ENCODE measurements at places on chromosomes 13 and 19.
A peak's percentile ranks its signal among the peaks of the same experiment; 100 is the strongest.

GRCh38 chr13:23321535-23322241 lies 111.8 kb downstream of the SACS start:
- no peak for DNase-seq

- DNase-seq, result peak; percentile 64
These were observed 27.3 kb downstream of the ZNF114 start for GRCh38 chr19:48296963-48297734.

GRCh38 chr19:48064509-48064908 lies 20.6 kb upstream of the CABP5 start:
- DNase-seq, result peak; percentile 29

DNA sequence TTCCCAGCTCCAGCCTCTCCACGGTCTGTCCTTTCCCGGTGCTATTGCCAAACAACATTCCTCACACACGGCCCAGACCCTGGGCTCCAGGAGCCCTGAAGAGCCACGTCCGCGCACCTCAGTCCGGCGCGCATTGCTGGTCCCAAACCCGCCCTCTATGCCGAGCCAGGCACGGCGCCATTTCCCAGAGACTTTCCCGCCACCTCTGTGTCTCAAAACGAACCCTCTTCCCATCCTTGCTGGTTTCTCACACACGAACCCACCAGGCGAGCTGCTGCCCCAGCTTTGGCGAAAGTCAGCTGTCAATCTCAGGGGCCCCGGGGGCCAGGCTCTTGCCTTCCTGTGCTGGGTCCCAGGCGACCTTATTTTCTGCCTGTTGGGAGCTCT lies 28.0 kb upstream of the F7 start:
- no peak for DNase-seq

DNA sequence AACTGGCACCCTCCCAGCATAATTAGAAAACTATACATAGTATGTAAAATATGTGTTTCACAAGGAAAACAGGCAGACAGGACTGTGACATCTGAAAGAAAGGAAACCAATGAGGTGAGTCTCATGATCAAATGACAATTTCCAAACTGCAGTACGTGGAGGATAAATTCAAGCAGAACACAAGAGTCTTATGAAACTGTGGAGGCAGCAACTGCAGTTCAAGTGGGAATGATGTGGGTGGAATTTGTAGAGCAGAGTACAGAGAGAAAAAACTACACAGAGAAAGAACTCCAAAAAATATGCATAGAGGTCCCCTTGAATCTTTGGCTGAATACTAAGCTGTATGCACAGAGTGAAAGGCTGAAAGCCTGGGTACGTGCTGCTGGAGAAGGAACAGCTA lies 9.7 kb downstream of the SIGLEC6 start:
- no peak for DNase-seq

DNA sequence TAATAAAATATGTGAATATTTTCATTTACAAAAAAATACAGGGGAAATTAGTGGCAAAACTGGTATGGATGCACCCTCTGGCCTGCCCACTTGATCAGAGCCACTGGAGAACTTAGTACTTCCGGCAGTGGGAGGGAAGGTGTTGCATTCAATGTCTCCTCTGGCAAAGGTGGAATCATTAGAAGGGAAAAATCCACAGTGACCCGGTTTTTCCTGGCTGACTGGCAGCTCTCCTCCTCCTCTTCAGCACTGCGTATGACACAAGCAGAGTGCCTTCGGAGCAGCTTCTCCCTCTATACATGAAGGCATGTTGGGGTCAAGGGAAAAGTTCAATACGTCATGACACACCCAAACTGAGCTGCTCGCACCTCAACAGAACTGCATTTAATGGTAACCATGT lies 102.0 kb upstream of the SLC15A1 start:
- no peak for DNase-seq

DNA sequence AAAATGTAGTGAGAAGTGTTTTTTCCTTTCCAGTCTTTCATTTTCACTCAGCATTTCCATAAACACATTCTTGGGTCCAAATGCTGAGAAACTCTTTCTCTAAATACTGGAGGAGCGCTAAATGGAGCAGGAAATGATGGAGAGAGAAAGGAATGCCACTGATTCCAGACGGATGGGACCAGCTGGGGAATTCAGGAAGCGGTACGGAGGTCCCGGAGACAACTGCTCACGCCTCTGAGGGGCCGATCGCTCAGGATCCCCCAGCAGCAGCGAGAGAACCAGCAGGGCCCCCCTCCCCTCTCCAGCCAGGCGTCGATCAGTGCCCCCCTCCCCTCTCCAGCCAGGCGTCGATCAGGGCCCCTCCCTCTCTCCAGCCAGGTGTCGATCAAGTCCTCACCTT lies 13.2 kb downstream of the RASA3 start:
- DNase-seq, result peak; percentile 94

GRCh38 chr19:16359074-16359473 lies 34.4 kb downstream of the KLF2 start:
- no peak for DNase-seq

GRCh38 chr19:38977445-38978325 lies 2.1 kb upstream of the FBXO17 start:
- DNase-seq, result no peak

DNA sequence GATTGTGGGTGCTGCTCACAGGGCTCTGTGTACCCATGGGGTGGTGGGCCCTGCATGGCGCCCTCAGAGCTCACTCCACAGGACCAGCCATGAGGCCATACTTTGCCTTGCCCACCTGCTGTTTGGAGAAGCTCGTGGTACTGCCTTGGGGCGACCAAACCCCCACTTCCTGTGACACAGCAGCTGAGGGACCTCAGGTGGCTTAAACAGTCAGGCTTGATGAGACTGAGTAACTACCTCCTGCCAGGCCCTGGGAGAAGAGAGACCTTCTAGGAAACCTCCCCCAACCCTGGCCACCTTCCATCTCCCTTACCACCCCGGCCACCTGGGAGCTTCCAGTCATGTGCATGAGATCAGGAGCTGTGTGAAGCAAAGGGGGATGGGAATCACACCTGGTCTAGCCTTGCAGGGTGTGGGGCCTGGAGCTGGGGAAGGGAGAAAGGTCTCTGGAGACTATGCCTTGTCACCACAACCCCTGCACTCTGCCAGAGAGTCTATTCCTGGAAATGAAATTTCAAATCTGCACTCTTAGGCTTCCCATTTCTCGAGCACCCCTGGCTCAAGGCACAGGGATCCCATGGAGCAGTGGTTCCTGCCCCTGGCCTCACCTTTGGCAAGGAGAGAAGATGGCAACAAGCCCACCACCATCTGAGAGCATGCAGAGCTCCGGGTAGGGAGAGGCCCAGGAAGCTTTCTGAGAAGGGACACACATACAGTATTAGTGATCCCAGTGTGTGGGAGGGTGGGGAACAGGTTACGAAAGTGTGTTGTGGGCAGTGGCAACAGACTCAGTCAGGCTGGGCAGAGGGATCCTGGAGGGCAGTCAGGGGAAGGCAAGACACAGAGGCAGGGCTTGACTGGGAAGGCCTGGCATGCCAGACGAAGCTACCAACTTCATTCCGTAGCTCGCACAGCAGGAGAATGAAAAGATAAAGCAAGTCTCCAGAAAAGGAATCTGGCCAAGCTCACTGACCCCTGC lies 125.0 kb downstream of the URI1 start:
- DNase-seq, result peak; percentile 11

GRCh38 chr19:55188625-55189024 lies 8.5 kb upstream of the SYT5 start:
- DNase-seq, result no peak

DNA sequence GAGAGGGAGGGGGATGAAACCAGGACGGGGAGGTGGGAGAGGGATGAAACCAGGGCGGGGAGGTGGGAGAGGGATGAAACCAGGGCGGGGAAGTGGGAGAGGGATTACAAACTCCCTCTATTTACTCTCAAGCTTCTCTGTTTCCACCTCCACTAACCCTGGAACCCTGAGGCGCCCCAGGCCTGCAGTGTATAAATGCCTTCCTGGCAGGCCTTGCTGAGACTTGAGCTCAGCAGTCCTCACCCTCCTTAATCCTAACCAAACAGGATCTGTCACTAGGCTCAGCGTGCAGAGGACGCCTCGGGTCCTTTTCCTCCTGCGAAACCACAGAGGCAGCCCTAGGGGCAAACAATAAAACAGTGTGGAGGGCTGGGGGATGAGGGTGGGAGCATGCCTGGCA lies 32.1 kb upstream of the OR1M1 start:
- DNase-seq, result peak; percentile 56

GRCh38 chr13:108306860-108307259 lies 37.3 kb downstream of the TNFSF13B start:
- no peak for DNase-seq

- DNase-seq, result no peak
These were observed 253 bp upstream of the TPTE2 start for GRCh38 chr13:19561585-19561984.

GRCh38 chr19:2167896-2168618 lies 4.3 kb downstream of the DOT1L start:
- no peak for DNase-seq

DNA sequence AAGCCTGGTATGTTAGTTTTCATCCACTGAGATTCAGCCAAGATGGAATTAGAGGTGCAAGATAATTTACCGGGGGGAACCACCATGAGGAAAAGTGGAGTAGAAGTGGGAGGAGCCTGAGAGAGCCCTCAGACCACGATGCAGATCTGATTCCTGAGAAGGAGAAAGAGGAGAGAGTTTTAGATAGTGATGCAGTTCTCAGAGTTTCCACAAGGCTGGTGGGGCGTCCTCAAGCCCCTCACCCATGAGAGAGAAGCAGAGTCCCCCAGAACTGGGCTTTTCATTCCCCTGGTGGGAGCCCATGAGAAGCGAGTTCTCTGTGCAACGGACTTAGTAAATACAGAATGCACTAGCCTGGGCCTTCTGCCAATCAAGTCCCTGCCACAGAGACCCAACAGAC lies 18.1 kb downstream of the CEACAM5 start:
- no peak for DNase-seq

DNA sequence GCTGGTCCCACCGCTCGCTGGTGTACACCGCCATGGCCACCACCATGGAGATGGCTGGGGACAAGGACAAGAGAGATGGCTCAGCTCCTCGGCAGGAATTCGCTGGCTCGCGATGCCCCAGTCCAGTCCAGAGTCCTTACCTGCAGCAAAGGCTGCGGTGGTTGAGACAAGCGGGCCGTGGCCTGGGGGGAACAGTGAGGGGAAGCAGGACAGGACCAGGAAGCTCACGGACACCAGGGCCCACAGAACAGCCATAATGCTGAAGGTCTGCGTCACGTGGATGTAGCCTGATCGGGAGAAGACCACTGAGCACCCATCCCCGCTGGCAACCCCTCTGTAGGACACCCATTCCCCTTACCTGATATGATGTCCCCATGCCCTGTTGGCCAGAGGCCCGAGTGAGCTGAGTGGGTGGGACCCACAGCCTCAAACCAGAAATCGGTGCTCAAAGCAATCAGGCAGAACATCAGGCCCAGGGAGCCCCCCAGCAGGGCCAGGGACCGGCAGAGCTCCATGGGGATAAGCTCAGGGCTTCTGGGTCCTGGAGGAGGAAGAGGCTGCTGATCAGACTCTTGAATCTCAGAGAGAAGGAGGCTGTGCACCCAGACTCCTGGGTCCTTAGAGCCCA lies 319 bp downstream of the NKG7 start:
- DNase-seq, result no peak

GRCh38 chr13:79710376-79710775 lies 229.4 kb downstream of the NDFIP2 start:
- no peak for DNase-seq

GRCh38 chr13:110308656-110309359 lies 1.7 kb downstream of the COL4A2 start:
- DNase-seq, result peak; percentile 51

GRCh38 chr13:90187478-90188350 lies 1159.8 kb upstream of the MIR17HG start:
- no peak for DNase-seq

GRCh38 chr19:19113040-19113626 lies 25.1 kb downstream of the TMEM161A start:
- DNase-seq, result peak; percentile 84

- DNase-seq, result no peak
These were observed 84.3 kb upstream of the NBEA start for GRCh38 chr13:34857558-34858325.

DNA sequence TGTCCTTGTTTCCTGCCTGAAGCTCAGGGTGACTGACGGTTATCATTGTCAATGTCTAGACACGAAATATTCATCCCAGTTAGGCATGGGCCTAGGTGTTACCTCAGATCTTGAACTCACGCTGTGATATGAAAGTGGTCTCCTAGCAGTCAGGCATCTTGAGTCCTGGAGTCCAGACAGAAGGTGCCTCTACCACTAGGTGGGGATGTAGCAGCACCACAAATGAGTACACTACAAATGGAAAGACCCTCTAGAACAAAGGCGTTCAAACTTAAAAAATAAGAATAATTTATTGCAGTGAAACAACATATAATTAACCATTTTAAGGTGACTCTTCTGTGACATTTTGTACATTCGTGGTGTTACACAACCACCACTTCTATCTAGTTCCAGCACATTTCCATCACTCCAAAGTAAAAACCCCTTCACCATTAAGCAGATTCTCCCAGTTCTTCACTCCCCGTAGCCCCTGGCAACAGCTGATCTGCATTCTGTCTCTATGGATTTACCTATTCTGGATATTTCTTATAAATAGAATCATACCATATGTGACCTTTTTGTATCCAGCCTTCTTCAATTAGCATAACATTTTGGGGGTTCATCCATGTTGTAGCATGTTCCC lies 11.9 kb upstream of the FRY start:
- DNase-seq, result peak; percentile 59

DNA sequence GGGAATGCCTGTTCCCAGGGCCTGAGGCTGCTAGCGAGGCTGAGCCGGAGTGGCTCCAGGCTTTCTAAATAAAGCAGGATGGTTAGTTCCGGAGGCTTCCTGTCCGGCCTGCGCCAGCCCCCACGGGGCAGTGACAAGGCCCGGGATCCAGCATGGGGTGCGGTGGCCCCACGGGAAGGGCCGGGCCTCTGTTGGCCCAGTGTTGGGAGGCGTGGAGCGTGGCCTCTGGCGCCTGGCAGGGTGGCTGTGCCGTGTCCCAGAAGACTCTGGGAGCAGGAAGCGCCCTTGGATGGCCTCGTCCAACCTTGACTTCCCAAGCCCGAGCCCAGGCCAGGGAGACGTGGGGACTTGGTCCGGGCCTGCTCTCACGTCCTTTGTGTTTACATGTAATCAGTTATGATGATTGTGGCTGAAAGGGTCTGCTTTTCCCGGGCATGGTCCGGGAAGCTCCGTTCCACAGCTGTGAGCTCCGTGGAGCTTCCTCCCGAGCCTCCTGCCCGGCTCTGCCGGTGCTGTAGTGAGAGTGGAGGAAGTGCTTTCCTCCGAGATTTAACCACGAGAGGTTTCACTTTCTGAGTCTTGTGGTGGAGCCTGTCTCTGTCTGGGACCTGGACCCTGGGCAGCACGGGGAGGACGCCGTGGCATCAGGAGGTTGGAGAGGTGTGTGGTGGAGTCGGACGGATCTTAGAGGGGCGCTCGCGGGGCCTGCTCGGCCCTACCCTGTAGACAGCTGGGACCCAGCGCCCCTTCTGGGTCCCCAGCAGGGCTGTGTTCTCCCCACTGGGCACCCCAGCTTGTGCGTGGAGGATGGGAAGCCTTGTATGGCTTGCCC lies 4.6 kb downstream of the GNA11 start:
- no peak for DNase-seq

- no peak for DNase-seq
These were observed 183.2 kb upstream of the SOX1 start for GRCh38 chr13:111883571-111884343.

All from H9 (cell line).